Hindlimb muscle (tissue), 1 donor: ENCODE measurements at places on chromosomes 16 and 17.

DNA sequence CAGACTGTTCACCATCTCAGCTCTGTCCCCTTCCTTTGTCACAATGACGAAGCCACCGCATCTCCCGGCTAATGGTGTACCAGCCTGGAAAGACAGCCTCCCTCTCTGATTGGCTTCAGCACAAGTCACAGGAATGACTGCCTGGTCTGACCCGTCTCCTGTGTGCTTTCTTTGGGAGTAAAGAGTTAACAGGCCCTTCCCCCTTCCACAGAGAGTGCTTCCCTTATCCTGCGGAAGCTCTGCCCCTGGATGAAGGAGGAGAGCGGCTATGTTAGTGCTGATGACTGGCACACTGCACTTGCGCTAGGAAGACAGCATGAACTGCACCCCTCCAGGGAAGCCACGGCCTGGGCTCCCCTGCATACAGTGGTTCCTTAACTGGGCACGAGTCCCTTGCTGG is 11.3 kb downstream of the USB1 start:
- no peak for DNase-seq

- no peak for DNase-seq
These were observed 199.5 kb downstream of the PRKCB start for GRCh38 chr16:24035127-24035842.

DNA sequence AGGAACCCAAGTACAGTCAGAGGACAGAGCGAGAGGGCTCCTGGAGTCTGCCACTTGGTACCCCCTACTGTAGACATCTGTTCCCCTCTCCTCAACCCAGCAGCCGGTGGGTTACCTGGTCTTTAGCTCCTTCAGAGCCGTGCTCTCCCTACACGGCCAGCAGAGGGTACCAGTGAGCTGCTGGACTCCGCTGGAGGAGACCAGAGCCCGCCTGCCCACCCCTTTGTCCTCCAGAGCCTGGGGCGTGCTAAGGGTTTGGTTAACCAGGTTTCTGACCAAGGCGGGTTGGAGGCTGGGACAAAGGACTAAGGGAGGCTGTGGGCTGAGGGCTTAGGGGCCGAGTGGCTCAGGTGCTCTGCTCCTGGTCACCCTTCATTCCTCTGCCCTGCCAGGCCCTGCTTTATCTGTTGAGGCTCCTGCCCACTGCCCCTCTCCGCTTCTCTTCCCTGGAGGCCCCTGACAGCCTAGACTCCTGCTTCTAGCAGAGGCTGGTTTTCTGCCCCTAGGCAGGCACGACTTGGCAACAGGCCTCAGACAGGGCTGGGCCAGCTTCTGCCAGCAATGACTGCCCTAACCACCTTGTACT is 2.7 kb upstream of the HSD11B2 start:
- no peak for DNase-seq

DNA sequence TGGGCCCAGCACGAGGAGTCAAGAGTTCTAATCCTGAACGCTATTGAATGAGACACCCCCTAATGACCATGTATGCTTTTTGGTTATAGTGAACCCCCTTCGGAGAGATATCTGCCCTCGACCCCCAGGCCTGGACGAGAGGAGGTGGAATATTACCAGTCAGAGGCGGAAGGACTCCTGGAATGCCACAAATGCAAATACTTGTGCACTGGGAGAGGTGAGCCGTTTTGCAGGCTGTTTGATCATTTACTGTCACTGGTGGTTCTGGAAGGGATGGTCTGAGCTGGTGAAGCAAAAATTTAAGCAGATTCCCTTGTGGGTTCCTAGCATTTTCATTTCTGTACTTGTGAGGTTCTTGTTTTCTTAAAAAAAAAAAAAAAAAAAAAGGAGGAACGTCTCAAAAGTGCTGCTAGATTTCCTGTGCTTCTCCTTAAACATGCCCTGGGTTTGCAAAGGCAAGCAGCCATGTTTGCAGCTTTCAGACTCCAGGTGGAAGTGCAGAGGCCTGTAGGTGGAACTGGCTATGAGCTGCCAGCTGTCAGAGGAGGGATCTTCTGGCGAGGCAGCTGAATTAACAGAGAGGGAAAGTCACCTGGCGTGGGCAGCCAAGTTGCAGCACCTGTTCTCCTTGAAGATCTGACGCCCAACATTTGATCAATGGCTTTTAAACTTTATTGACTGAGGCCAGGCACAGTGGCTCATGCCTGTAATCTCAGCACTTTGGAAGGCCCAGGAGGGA is 3.5 kb downstream of the MARVELD3 start:
- no peak for DNase-seq

- DNase-seq, result no peak
These were observed 78.1 kb upstream of the TOB1 start for GRCh38 chr17:50944054-50944901.

- no peak for DNase-seq
These were observed 9.2 kb downstream of the ALOXE3 start for GRCh38 chr17:8108972-8109660.

DNA sequence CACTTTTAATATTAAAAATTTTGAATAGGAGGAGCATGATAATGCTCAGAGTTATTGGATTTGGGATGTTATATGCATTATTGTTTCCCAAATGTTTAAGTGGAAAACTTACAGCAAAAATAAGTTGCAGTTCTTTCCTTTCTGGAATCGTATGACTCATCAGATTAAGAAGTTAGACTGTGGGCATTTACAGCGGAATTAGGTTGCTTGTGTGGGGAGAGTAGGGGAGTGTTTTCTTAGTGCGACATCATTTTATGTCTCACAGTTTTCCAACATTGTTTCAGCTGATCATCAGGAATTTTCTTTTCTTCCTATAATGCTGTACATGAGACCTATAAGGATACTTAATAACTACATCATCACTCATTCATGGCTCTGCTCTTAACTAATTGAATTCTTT is 1631.8 kb downstream of the CDH8 start:
- DNase-seq, result no peak

- no peak for DNase-seq
These were observed 265.9 kb downstream of the SLC39A11 start for GRCh38 chr17:72826602-72827001.

DNA sequence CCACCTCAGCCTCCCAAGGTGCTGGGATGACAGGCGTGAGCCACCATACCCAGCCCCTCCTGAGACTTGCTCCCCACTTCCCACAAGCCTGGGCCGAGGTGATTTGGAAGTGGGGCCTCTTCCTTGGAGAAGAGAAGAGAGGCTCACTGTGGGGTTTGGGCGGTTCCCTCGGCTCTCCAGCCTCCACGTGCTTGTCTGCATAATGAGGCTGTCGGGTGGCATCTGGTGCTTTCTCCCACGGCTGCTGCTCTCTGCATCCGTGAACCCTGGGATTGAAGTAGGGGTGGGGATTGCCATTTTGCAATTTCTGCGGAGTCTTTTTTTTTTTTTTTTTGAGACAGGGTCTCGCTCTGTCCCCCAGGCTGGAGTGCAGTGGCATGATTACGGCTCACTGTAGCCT is 101.4 kb downstream of the RAP1GAP2 start:
- DNase-seq, result no peak

DNA sequence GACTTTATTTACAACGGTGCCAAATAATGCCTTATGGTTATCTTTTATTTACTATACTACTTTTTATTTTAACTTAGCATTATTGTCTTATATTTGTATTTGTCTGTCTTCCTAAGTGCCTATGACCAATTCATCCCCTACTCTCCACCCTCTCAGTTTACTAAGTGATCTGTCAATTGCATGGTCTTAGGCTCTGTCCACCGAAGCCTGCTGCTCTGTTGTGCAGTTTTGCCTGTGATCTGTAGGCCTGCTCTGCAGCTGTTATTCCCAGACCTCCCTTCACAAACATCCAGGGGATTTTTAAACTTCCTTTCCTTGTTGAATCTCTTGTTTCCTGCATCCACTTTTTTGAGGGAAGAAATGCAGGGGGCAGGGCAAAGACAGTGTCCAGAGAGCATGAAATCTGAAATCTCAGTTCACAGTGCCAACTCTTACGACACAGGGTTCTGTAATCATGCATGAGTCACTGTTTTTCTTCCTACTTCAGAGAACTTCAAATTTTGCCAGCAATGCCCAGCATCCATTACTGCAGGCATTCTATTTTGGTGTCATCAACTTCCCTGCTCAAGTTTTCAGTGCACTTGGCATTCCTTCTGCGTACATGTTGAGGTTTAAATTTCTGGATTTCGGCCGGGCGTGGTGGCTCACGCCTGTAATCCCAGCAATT is 11.4 kb downstream of the SLFN5 start:
- peak; percentile 51 for DNase-seq
